Small intestine (tissue), 16 donors: ENCODE measurements at places on chromosomes 6 and 20. TPM values are rescaled to one million over a fixed set of nuclear protein-coding genes. Genes with fewer than 3 reads are reported as not detected.

GRCh38 chr6:87667032-87667431 lies 35.0 kb downstream of the AKIRIN2 start:
- H3K36me3 ChIP-seq: peaks cover 2% of the 10 kb centered on the region
- H3K27ac ChIP-seq: no peak overlapping the region
- no peaks in the 10 kb centered on the region for H3K4me1 ChIP-seq
- H3K27me3 ChIP-seq: no peaks in the 10 kb centered on the region
- no peak overlapping the region for H3K4me3 ChIP-seq

GRCh38 chr20:19501476-19502115 lies 256.5 kb upstream of the RIN2 start:
- H3K4me1 ChIP-seq: no peaks in the 10 kb centered on the region
- DNase-seq: no peak
- no peaks in the 10 kb centered on the region for H3K27me3 ChIP-seq
- no peak overlapping the region for H3K4me3 ChIP-seq
- H3K27ac ChIP-seq: no peak overlapping the region

- H3K4me1 ChIP-seq: no peaks in the 10 kb centered on the region
- no peak overlapping the region for H3K27ac ChIP-seq
- no peak for DNase-seq
- no peaks in the 10 kb centered on the region for H3K27me3 ChIP-seq
Measured at GRCh38 chr6:16504609-16505008, 256.7 kb downstream of the ATXN1 start.

- H3K27ac ChIP-seq: peak overlapping the region; percentile 41
- no peaks in the 10 kb centered on the region for H3K27me3 ChIP-seq
- DNase-seq: peak; percentile 50
- peaks cover 35% of the 10 kb centered on the region for H3K36me3 ChIP-seq
- no peaks in the 10 kb centered on the region for H3K4me1 ChIP-seq
Measured at GRCh38 chr20:49641683-49642656, 71.7 kb downstream of the B4GALT5 start.

DNA sequence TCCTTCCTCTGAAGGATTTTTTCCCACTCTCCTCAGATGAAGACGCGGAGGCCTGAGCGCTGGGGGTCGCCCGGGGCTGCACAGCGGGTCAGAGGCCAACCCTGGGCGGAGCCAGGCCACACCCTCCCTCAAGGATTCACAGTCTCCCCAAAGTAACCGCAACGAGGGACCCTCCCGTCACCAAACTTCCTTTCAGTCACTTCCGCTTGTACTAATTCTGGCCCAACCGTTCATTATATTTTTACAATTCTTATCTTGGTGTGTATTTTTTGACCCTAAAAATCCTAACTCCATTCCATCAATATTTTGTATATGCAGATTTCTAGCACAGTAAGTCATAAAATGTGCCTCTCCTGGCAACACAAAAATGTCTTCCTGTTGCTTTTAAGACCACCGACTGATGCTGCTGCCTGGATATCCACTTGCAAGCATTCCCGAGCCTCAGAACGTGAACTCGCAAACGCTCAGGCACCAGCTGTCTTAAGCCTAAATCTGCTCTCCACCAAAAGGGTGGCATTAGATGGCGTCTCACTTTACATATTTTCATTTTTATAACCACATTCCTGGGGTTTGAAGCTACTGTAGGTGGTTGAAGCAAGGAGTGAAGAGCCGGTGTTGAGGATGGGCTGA lies 128.0 kb downstream of the DLL1 start:
- no peaks in the 10 kb centered on the region for H3K4me1 ChIP-seq
- no peak overlapping the region for H3K4me3 ChIP-seq
- no peak overlapping the region for H3K27ac ChIP-seq
- DNase-seq: no peak

DNA sequence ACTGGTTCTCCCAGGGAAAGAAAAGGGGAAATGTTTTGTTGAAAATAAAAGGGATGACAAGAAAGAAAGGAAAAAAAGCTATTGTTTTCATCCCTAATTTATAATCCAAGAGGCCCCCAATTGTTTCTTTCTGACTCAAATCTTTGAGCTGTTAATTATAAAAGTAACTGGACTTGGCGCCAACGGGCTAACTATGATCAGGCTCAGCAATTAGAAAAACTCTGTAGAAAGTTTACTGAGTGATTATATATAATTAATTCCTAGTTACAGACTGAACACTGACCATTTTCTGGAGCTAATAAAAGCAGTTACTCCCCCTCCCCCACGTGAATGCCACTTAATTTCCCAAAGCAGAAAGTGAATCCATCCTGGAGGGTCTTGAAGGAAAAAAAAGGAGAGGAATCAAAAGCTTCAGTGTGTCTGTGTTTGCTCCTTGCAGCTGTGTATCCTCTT lies 3.2 kb downstream of the ZMYND8 start:
- no peaks in the 10 kb centered on the region for H3K27me3 ChIP-seq
- peak overlapping the region; percentile 96 for H3K27ac ChIP-seq
- H3K4me3 ChIP-seq: no peak overlapping the region
- no peaks in the 10 kb centered on the region for H3K36me3 ChIP-seq
- peaks cover 97% of the 10 kb centered on the region for H3K4me1 ChIP-seq
- no peak for DNase-seq

- no peak overlapping the region for H3K4me3 ChIP-seq
- H3K36me3 ChIP-seq: no peaks in the 10 kb centered on the region
- no peak overlapping the region for H3K27ac ChIP-seq
- DNase-seq: no peak
- peaks cover 10% of the 10 kb centered on the region for H3K27me3 ChIP-seq
Measured at GRCh38 chr20:57007171-57007540, 259.3 kb downstream of the BMP7 start.

- no peak for DNase-seq
- no peaks in the 10 kb centered on the region for H3K4me1 ChIP-seq
- H3K27ac ChIP-seq: no peak overlapping the region
Measured at GRCh38 chr20:4090756-4091489, 75.6 kb upstream of the RNF24 start.

DNA sequence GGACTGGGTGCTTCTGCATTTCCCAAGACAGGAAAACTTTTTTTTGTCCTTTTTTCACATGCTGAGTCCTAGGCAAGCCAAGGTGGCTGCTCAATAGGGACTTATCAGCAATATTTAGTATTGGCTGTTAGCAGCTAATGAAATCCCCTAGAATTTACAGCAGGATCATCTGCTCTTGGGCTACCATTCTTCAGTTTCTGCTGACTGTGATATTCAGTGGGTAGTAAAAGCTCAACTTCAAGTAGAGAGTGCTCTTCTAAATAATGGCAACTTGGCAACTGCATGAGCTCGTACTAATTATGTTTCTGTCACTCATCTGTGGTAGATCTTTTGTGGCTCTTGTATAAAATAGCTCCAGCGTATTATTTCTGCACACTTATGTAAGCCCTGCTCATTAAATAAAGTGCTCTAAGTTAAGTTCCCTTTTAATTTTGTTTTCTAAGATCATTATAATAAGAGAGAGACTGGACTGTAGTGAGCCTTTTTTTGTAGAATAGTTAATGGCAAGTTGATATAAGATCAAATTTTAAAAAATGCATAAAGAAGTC lies 110.3 kb downstream of the SLC35F1 start:
- H3K36me3 ChIP-seq: no peaks in the 10 kb centered on the region
- H3K4me3 ChIP-seq: no peak overlapping the region
- H3K27me3 ChIP-seq: no peaks in the 10 kb centered on the region
- no peak for DNase-seq

DNA sequence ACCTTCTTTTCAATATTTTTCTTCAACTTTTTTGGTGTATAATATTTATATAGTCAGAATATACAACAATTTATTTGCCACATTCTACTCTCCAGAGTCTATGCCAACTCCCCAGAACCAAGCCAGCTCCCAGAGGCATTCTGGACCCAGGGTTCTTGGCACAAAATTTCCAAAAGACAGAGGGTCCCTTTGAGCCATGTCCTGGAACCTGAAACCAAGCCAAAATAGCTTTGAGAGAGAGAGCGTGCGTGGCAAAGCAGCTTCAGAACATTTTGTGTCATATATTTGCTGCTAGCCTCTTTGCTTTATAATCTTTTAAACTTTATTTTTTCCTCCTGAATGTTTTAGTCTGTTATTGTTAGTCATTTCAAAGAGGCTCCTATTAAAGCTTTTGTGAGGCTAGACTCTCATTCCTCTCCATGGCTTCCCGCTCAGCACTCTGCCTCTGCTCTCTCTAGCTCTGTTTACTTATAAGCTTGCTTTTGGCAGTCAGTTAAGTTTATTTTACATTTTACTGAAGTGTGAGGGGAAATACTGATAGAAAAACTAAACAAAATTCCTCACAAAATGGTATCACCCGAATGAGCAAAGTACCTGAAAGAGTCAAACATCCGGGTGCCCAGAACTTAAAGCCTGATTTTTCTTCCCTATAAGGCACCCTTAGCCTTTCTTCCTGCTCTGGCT lies 605.1 kb upstream of the ID4 start:
- no peaks in the 10 kb centered on the region for H3K27me3 ChIP-seq
- no peaks in the 10 kb centered on the region for H3K4me1 ChIP-seq
- no peak for DNase-seq
- H3K27ac ChIP-seq: no peak overlapping the region
- no peaks in the 10 kb centered on the region for H3K36me3 ChIP-seq

DNA sequence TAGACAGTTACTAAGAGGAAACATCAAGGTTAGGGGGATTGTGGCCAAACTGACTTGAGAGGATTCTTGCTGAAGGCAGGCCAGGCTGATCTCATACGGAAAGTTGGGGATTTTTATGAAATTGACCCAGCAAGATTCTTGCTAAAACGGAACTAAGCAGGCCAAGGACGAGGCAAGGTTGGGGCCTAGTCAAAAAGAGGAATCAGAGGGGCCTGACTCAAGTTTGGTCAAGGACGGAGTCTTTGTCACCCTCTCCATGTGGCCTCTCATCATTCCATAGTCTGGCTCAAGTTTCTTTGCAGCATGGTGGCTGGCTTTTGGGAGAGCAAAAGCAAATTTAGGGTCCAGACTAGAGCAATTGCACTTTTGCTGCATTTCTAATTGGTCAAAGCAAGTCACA lies 7.9 kb upstream of the HECA start:
- H3K27me3 ChIP-seq: no peaks in the 10 kb centered on the region
- H3K36me3 ChIP-seq: no peaks in the 10 kb centered on the region
- H3K4me3 ChIP-seq: no peak overlapping the region
- no peak for DNase-seq
- no peaks in the 10 kb centered on the region for H3K4me1 ChIP-seq
- no peak overlapping the region for H3K27ac ChIP-seq

DNA sequence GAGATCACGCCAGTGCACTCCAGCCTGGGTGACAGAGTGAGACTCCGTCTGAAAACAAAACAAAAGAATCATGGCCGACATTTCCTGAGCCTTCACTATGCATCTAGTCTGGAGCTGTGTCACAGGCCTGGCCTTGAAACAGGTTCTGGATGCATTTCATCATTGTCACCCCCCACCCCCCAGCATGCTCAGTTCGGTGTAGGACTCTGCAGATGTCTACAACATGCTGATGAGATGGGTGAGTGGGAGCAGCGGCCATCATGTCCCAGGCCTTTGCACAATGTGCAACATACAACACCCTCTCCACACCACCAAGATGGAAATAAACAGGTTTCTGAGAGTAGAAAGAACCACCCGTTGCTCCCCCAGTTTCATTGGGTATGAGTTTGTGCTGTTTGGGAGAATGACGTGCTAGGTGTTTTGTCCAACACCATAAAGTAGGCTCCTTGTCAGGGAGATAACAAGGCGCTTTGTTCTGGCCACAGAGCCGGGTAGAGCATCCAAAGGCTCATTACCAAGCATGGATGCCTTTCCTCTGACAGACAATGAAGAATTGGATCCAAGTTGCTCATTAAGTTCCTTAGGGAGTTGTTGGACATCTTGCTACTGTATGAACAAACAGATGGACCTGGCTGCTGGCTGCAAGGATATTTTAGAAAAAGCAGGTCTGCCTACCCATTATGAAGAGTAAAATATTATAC lies 22.1 kb downstream of the SNHG17 start:
- H3K4me3 ChIP-seq: no peak overlapping the region
- no peaks in the 10 kb centered on the region for H3K27me3 ChIP-seq

- H3K27me3 ChIP-seq: no peaks in the 10 kb centered on the region
- DNase-seq: peak; percentile 84
- no peaks in the 10 kb centered on the region for H3K4me1 ChIP-seq
- H3K27ac ChIP-seq: no peak overlapping the region
- H3K36me3 ChIP-seq: peaks cover 3% of the 10 kb centered on the region
Measured at GRCh38 chr20:9359561-9360308, 154.7 kb upstream of the LAMP5 start.

DNA sequence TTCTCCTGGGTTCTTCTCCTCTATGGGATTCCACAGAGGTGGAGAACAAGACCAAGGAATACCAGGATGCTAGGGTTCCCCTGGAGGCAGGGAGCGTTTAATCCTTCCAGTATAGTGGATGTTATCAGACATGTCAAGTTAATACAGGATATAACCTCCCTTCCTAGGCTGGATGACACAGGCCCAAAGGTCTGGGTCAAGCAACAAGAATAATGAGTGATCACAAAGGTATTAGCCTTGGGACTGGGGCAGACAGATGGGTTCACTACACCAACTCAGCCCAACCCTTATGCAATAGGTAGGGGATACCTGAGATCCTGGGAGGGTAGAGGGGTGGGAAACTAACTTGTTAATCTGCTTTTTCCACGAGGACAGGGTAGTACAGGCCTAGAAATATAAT lies 690.3 kb downstream of the HTR1B start:
- no peaks in the 10 kb centered on the region for H3K27me3 ChIP-seq
- H3K4me1 ChIP-seq: no peaks in the 10 kb centered on the region

Gene ID4
- 2.5 TPM for polyA plus RNA-seq

Gene HLA-DRB5
- not detected for polyA plus RNA-seq

Gene KHDRBS2
- polyA plus RNA-seq: 9.0 TPM

Gene OR12D3
- polyA plus RNA-seq: not detected

Gene DXO
- polyA plus RNA-seq: 16.1 TPM

Gene SRXN1
- polyA plus RNA-seq: 30.3 TPM

Gene BMP5
- 1.8 TPM for polyA plus RNA-seq

Gene PRR18
- 0.43 TPM for polyA plus RNA-seq

Gene TRAM2
- 66.0 TPM for polyA plus RNA-seq

Gene GTSF1L
- polyA plus RNA-seq: not detected

Gene PRDM13
- not detected for polyA plus RNA-seq

Gene CLPSL2
- polyA plus RNA-seq: not detected

Gene EDN3
- polyA plus RNA-seq: 54.3 TPM

Gene TSBP1
- not detected for polyA plus RNA-seq
